ENCODE measurements at places on chromosomes 2 and 18.
A peak's percentile ranks its signal among the peaks of the same experiment; 100 is the strongest.

DNA sequence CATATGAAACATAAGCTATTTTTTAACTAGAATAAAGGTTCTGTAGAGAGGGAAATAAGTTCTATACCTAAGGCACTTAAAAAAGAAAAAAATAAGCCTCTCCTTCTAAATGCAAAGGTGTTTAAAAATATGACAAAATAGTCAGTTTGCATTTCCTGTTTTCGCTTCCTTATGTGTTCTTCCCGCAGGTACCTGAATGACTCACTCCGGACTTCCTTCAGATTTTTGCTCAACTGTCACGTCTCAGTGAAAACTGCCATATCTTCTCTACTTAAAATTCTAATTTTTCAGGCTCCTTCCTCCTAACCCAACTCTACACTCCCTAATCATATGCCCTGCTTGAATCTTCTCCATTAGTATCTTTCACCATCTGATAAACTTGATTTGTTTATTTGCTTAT lies 1333.1 kb downstream of the LRP1B start:
- no peak for DNase-seq

DNA sequence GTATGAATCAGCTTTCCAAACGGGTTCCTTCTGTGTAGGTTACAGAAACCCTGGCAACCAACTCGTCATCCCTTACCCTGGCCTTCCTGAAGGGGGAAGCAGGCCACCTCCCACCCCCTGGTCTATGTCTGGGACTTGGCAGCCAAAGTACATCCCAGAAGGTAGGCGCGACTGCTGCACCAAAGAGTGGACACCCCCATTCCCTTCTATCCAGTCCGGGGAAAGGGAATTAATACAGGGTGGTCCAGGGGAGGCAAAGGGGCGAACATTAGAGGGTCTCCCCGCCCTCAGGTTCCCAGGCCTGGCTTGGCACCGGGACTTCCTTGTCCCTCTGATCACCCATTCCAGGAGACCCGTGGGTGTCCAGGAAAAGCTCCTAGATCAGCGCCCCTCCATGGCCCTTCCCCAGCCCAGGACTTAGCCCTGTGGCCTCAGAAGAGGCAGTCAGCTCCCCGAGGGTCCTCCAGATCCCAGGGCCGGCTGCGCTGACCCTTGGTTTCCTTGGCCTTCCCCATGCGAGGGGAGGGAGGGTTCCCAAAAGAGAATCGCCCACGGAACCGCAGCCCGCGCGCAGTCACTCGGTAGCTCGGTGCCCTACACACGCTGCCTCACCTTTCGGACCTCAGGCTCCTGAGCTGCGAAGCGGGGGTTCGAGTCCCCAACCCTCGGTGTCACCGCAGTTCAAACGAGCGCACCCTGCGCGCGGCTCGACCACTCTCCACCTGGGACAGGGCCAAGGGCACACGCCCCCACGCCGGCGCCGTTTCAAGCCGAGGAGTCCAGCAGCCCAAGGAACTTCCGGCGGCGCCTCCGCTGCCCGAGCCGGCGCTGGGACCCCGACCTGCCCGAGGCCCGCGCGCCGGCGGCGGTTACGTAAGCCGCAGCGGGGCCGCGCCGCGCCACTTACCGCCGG lies at the start of gene PER2:
Gene PER2 (minus strand): TSS at position 874 of the 913 bp plus-strand sequence. CDS start 10,674 bp downstream, outside the sequence.
- peak; percentile 57 for DNase-seq

DNA sequence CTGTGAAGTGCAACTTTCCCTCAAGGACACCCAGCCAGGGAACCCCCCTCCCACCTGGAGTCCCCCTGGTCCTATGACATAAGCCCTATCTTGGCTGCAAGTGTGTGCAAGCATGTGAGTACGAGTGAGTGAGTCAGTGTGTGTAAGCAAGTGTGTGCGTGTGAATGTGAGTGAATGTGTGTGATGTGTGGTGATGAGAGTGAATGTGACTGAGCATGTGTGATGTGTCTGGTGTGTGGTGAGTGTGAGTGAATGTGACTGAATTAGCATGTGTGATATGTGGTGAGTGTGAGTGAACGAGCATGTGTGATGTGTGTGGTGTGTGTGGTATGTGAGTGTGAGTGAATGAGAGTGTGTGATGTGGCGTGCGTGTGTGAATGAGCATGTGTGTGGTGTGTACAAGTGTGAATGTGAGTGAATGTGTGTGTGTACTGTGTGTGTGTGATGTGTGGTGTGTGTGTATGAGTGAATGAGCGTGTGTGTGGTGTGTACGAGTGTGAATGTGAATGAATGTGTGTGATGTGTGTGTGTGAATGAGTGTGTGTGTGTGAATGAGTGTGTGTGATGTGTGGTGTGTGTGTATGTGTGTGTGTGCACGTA lies 68.8 kb upstream of the SMAD7 start:
- no peak for DNase-seq

- DNase-seq, result no peak
Observed at GRCh38 chr2:136378712-136379595, 261.0 kb upstream of the CXCR4 start.

DNA sequence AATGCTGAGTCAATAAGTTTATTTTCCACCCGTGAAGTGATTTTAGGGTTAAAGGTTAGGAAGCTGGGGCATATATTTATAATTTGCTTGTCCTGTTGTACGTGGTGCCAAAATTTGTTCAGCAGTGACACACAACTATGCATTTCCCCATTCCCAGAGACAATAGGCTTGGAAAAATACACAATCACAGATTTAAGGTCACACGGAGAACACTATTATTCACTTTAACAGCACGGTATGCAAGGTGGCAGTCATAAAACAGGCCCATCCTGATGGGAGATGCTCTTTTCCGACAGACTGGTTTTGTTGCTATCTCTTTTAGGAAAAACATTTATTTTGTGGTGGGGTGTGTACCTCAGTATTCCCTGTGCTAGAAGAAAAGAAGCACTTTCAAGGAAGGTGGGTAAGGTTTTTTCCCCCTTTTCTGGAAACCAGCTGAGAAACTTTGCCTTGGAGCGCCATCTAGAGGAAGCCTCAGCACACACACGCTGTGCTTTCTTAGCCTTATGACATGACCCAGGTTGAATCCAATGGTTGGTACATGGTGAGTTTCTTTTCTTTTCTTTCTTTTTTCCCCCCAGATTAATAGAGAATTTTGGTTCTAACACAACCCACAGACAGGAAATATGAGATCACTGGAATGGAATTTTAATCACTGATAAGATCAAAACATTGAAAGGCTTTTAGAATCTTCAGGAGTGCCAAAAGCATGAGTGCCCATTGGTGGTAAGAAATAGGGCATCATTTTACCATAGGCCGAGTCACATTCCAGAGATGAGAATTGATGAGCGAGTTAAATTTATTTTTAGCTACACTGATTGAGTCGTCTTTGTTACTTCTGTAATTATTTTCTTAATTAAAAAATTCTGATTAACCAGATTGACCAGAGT lies 332.1 kb downstream of the AGPS start:
- DNase-seq, result no peak

- peak; percentile 5 for DNase-seq
Observed at GRCh38 chr2:85062565-85062964, 70.6 kb upstream of the TCF7L1 start.

- DNase-seq, result no peak
Observed at GRCh38 chr2:33975498-33975897, 376.4 kb upstream of the FAM98A start.

- no peak for DNase-seq
Observed at GRCh38 chr18:13300029-13300428, 81.5 kb downstream of the LDLRAD4 start.

DNA sequence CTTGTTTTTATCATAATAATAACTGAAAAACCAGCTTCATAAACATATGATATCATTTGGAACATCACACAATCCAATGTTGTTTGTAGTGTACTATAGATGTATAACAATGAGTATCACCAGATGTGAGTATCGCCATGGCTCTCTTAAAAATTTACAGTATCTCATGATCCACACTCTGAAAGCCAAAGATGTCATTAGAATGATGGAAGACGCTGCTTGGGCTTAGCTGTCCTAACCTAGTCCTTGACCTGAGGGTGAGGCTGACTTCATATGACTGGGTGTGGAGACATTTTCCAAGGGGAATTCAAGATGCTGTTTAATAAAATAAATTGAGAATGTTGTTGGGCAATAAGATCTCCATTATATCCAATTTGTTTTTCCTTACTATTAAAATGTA lies 242.6 kb downstream of the RIT2 start:
- DNase-seq, result no peak

GRCh38 chr2:224163566-224164307 lies 124.7 kb upstream of the SERPINE2 start:
- DNase-seq, result no peak

GRCh38 chr2:119732601-119733164 lies 27.0 kb upstream of the PTPN4 start:
- no peak for DNase-seq

- DNase-seq, result no peak
Observed at GRCh38 chr2:227908266-227909054, 37.0 kb downstream of the DAW1 start.

DNA sequence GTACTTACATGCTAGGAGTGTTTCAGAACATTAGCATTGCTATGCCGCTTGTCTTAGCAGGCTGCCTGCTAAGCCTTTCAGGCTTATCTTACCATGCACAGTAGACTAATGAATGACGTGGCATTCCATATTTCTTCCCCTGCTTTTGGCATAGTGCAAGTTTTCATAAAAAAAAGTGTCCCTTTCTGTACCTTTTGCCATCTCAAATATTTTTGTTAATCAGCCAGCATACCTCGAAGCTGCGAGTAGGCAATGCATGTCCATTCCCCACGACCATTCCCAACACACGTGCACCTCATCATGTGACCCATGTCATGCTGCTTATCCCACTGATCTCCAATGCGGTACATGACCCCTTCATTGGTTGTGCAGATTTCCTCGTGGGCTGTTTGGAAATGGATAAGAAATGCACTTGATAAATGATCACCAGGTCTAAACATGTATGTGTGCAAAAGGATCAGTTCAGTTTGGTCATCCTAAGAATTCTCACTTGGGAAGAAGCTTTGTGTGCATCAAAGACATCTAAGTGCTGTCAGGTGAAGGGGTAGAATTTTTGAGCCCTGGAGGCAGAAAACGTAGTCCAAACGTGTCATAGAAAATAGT lies 13.9 kb downstream of the FN1 start:
- DNase-seq, result no peak

DNA sequence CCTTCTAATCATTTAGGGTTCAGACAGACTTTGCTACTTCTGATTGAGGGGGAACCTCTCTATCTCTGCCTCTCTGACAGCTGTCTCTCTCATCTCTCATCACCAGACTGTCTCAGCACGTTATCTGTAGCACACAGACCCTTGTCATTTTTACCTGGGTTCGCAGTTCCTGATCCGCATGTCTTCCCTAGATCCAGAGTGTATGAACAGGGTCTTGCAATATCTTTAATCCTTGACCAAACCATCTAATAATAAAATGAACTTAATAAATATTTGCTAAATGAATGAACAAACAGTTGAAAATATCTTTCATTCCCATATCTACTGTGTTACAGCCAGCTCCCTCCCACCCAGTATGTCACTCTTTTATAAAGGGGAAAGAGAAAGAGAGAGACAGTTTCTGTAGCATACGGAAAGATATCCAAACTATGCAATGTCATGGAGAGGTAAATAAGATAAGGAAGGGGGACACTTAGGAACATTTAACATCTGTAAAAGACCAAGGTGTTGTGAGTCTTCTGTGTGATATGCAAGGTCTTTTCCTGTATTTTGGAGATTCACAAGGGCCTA lies 507.6 kb downstream of the SUCLG1 start:
- DNase-seq, result no peak

DNA sequence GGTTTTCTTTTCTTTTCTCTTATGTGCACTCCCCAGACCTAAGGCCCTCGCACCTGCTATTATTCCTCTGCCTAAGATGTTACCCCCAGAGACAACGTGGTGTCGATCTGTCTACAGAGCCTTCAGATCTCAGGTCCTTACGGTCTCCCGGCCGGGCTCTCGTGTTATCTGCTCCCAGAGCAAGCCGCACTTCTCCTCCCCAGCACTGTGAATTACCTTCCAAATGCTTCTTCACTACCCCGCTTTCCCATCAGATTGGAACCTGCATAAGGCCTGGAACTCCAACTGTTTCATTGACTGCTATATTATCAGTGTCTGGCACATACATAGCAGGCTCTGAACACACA lies 71.2 kb upstream of the ODC1 start:
- DNase-seq, result no peak

DNA sequence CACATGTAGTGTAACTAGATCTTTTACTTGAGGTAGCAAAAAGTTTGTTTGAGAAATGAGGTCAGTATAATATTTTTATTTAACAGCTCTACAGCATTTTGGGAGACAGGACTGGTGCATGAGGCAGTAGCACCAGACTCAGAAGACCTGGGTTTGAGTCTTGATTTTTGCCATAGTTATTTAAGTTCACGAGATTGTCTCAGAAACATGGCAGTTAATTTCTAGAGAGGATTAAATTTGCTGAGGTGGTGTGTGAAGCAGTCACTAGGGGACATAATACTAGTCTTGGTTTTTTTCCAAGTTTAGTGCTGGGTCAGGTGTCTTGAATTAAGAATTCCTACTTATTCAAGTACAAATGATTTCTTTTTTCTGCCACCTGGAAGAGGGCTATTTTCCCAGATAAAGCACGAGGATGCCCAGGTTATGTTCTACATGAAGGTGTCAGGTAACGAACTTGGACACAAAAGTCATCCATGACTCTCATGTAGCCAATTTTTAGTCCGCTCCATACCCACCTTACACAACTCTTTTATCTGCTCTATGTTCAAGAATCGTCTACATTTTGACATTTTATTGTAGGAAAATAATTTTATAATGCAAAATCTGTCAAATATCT lies 1.4 kb downstream of the MARCHF7 start:
- DNase-seq, result no peak

GRCh38 chr2:86015006-86015405 lies 90.7 kb downstream of the POLR1A start:
- no peak for DNase-seq

GRCh38 chr2:237729681-237730475 lies 68.7 kb upstream of the RBM44 start:
- DNase-seq, result no peak

- DNase-seq, result no peak
Observed at GRCh38 chr2:191434072-191434471, 188.9 kb downstream of the MYO1B start.

DNA sequence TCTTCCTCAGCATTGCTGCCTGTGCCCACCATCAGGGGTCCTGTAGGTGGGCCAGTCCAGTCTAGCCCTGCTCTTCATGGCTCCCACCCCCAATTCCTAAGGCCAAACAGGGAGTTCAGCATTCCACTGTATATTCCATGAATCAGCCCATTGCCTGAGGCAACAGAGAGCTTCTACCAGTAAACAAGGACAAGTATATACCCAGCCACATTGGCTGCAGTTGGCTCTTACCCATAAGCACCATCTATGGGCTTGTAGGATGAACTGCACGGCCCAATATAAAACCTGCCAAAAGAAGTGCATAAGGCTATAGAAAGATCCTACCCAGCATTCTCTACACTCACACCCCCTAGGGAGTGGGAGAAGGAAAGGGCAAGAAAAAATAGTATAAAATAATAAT lies 95.1 kb upstream of the SALL3 start:
- no peak for DNase-seq

DNA sequence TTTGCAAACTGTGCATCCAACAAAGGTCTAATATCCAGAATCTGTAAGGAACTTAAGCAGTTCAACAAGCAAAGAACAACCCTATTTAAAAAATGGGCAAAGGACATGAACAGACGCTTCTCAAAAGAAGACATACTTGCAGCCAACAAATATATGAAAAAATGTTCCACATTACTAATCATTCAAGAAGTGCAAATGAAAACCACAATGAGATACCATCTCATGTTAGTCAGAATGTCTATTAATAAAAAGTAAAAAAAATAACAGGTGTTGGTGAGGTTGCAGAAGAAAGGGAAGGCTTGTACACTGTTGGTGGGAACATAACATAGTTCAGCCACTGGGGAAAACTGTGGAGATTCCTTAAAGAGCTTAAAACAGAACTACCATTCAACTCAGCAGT lies 126.2 kb downstream of the NAT8 start:
- DNase-seq, result no peak

GRCh38 chr2:241701149-241701398 lies 765 bp upstream of the ING5 start:
- no peak for DNase-seq

Data from BJ (cell line).